NCI-H1105 treated with DMSO at 0.1 percent for 48 hours (cell line): ENCODE measurements at places on chromosomes 13 and 19.

DNA sequence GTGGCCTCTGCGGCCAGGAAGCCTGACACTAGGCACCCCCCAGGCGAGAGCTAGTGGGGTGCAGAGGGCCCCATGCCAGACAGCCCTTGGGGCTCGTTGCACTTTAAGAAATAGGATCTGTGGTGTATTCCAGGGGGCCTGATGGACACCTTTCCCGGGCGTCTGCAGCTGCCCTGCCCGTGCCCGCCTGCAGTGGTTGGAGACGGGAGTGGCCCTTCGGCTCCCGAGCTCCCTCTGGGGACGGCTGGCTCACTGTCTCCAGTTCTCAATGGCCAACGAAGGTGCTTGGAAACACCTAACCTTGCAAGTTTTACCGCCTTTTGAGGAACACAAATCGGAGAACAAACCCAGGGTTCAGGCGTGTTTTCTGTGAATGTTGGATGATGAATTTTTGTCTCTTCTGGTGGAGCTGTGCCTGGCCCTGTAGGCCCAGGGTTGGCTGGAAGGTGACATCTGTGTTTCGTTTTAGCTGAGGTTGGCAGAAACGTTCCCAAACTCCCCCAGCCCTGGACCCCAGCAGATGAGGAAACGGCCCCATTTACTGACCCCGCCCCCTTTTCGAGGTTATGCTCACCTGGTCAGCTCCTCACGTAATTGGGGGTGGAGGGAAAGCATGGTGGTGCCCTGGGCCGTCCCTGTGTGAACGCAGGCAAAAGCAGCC is 17.4 kb upstream of the NPAS1 start:
- DNase-seq = no peak

- no peak for DNase-seq
Observed at GRCh38 chr19:4684312-4685095, 14.4 kb upstream of the MYDGF start.

- no peak for DNase-seq
Observed at GRCh38 chr19:13817615-13818371, 22.6 kb downstream of the ZSWIM4 start.

DNA sequence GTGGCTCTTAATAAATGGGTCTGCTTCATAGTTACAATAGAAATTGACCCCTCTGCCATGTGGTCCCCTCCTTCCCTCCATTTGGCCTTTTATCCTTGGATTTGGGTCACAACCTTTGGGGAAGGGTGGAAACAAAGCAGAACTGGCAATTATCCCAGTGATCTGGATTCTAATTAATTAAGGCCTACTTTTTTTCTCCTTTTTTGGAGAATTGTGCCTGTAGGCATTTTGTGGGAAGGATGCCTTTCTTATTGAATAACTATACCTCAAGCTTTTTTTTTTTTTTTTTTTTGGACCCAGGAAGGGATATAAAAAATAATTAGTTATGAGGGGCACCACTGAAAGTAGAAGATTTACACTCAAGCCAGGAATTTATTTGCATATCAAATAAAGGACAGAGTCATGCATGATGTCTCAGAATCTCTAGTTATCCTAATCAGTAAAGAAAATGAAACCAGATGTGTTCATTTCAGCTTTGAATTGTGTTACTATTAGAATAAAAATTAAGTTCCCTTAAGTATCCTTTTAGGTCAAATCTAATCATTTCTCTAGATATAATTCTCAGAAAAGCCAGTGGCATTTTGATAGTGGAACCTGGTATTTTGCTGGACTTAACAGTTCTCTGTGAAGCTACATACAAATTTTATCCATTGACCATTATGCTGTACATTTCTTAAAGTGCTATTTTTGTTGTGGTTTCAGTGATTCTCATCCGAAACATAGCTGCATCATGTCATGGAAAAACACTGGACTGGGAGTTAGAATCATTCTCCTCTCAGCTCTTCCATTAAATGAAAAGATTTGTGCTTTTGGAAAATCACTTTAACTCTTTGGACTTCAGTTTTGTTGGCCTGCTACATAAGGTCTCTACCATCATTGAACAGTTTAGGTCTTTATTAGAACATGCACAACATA is 129.3 kb downstream of the KCNRG start:
- DNase-seq = no peak

DNA sequence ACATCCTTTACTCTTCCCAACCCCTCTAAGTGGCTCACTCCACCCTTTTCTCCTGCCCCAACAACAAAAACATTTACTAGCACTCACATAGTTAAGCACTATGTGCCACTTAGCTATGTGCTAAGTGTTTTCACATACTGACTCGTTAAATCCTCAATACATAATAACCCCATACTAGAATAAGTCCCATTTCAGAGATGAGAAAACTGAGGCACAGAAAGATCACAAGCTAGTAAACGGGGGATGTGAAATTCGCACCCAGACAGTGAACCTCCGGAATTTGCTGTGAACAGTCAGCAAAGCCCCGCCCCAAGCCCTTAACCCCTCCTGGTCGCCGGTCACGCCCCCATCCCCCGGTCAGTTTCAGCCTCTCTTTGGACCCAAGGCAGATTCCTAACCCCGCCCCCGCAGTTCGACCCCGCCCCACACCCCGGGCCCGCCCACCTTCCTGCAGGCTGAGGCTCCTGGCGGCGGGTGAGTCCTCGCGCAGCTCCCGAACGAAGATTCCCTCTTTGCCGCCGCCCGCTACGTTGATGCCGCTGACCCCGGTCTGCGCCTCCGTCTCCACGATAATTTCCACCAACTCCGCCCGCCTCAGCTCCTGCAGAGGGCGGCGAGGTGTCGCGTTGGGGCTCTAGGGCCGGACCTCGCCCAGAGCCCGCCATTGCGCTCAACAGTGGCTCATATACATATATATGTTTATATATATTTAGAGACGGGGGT is 9.8 kb downstream of the PRX start:
- peak; percentile 41 for DNase-seq

DNA sequence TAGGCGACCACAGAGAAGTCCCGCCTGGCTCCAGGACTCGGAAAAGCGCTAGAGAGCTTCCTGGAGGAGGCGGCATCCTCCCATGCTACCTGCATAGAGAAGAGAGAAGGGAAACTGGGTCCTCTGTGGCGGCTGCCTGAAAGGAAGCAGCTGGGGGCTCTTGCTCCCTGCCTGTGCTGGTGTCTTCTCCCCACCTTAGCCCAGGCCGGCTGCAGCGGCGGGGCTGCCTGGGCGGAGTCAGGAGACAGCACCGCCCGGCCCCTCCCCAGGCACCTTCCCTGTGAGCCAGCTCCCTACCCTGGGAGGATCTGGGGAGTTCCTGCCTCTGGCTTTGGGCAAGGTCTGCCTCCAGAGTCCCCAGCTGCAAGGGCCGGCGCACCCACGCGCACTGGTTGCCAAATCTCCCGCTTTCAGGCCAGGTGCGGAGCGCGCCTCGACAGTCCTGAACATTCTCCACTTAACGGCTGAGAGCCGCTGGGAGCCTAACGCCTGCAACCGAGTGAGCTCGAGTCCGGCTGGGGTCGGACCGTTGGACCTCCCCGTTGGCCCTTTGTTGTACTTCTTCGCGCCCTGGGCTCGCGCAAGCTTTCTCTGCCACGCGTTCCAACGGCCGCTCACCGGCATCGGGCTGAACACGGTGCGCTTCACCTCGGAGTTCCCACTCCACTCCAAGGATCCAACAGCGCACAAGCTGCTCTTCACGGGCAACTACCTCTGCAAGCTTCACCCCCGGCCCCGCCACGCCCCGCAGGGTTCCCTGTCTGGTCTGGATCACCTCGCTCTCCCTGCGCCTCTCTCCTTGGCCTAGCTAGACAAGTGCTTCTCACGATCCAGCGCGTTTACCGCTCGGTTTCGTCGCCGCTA is 21.8 kb upstream of the ZNF30 start:
- no peak for DNase-seq

GRCh38 chr19:13382633-13382938 is 123.7 kb downstream of the CACNA1A start:
- DNase-seq = no peak

- no peak for DNase-seq
Observed at GRCh38 chr19:28221736-28222135, 991.2 kb downstream of the UQCRFS1 start.

DNA sequence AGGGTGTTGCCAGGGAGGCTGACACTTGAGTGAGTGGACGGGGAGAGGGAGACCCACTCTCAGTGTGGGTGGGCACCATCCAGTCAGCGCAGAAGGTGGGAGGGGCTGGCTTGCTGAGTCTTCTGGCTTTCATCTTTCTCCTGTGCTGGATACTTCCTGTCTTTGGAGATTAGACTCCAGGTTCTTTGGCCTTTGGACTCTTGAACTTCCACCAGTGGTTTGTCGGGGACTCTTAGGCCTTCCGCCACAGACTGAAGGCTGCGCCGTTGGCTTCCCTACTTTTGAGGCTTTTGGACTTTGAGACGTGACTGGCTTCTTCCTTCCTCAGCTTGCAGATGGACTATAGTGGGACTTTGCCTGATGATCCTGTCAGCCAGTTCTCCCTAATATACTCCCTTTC is 4.3 kb upstream of the LENG8 start:
- DNase-seq = no peak

- no peak for DNase-seq
Observed at GRCh38 chr13:79393564-79394249, 12.3 kb downstream of the RBM26 start.

DNA sequence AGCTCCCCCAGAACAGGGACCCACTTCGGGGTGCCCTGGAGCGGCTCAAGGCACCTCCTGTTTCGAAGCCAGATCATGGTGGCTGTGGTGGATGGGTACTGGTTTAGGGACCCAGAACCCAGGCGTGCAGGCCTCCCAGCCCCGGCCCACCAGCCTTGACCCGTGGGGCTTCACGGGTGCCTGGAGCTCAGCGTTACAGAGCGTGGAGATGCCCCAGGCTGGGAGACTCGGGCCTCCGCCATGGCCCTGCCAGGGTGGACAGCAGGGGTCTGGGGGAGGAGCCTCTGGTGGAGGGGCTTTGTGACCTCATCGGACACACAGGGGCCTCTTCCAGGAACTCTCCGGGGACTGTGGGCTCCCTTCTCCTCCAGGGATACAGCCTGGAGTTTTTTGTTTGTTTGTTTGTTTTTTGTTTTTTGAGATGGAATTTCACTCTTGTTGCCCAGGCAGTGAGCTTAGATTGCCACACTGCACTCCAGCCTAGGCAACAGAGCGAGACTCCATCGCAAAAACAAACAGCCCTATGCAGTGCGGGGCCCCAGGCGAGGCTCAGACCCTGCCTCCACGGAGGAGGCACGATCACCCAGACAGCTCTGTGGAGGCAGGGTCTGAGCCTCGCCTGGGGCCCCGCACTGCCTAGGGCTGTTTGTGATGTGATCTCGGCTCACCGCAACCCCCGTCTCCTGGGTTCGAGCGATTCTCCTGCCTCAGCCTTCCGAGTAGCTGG is at the start of gene GARIN5B:
Gene GARIN5B, minus strand, starts transcription at position 271 of the 727 bp plus-strand sequence. Its CDS starts 194 bp downstream, at position 77.
- DNase-seq = no peak

DNA sequence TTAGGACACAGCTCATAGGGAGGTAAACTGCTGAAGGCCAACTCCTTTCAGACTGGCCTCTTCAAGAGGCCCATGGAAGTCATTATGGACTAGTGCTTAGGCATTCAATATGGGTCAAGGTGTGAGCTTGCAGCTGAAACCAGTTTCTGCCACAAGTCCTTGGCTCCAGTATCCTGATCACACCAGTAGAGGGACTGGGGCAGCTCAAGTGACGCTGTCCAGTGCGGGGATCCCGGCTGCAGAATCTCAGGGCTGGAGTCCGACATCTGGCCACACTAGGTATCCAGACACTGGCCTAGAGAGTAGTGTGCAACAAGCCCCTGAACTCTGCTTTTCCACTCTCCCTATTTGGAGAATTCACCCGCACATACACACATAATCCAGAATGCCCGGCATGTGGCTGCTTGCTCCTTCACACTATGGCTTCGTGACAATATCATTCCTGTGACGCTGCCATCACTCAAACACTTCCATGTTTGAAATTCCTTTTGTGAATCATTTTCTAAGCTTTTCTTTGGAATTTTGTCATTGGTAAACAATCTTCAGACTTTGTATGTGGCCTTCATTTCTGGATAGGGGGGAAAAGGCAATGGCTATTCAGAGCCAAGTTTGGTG is 425.1 kb downstream of the EFNB2 start:
- no peak for DNase-seq

DNA sequence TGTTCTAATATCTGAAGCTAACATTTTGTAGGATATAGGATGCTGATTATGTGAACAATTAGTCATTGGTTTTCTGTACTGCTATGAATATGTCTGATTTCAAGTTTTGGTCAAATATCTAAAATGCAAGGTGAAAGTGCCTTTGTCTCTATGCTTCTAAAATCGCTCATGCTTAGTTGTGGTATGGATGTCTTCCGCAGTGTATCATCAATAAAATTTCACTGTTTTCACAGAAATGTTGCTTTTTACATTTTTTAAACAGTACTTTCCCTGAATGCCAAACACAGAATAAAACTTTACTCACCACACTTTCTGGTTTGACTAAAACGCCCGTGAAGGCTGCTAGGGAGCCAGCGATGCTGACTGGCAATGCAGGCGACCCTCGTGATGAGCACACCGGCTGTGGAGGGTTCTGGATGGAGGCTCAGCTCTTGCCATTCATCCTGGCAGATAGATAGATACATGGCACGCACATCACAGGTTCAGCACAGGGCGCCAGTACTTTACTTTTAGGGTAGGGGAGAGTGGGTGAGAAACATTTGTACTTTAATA is 40.1 kb downstream of the SLC7A9 start:
- DNase-seq = no peak

- peak; percentile 61 for DNase-seq
Observed at GRCh38 chr19:52336117-52336790, at the start of gene ZNF610. TSS of gene ZNF610 (plus strand) at chr19:52336243. CDS start at chr19:52349173, 12,930 bp downstream.

DNA sequence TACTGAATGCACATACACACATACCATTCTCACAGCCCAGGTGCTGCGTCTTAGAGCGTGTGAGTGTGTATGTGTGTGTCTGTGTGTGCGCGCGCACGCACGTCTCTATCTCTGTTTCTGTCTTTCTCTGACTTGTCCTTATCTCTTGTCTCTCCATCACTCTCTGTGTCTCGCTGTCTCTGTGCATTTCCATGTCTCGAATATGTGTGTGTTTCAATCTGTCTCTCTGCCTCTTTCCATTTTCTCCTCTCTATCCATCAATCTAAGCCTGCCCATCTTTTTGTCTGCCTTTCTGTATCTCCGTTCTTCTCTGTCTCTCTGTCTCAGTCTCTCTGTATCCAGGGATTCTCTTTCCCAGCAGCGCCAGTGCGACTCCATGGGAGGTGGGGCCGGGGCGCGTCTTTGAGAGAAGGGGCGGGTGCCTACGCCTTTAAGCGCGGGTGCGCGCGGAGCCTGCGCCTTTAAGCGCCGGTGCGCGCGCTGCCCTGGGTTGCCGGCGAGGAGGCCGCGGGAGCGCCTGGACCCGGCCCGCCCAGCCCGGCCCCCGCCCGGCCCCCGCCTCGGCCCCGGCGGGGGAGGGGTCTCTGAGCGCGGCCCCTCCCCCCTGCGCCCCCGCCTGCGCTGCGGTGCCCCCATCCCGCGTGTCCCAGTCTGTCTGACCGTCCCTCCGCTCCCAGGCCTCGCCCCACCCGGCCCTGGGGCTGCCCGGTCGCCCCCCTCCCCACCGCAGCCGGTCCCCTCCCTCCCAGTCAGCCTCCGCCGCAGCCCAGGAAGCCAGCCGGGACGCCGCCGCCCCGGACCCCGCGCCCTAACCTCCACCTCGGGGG is at the start of gene LRFN3:
Gene LRFN3, plus strand, starts transcription at position 464 of the 827 bp plus-strand sequence. CDS start 3,052 bp downstream, outside the sequence.
- peak; percentile 77 for DNase-seq

GRCh38 chr19:33767898-33768413 is 28.7 kb upstream of the KCTD15 start:
- no peak for DNase-seq
